Activated naive CD4-positive, alpha-beta T cell treated with anti-CD3 and anti-CD28 coated beads for 36 hours (primary cell): ENCODE measurements at places on chromosomes 2 and 18. TPM values are rescaled to one million over a fixed set of nuclear protein-coding genes. Genes with fewer than 3 reads are reported as not detected.

Gene ANKRD62
- not detected for total RNA-seq

Gene SPRED2
- total RNA-seq = 11.4 TPM

Gene IKZF2
- total RNA-seq = 1.7 TPM

Gene RNU2-63P
- 12.6 TPM for total RNA-seq

Gene CPO
- total RNA-seq = not detected

Gene NEU2
- not detected for total RNA-seq

Gene LOXHD1
- total RNA-seq = 0.05 TPM

Gene FAM237A
- total RNA-seq = not detected

Gene LONRF2
- total RNA-seq = not detected

Gene UGT1A5
- total RNA-seq = not detected

Gene TBR1
- not detected for total RNA-seq
